Stimulated activated CD8-positive, alpha-beta memory T cell treated with anti-CD3 and anti-CD28 coated beads, Interleukin-2, amount 100 ng/mL, for 1 hour (primary cell): ENCODE measurements at places on chromosomes 12 and 14.

- DNase-seq = no peak
Observed at GRCh38 chr12:92641291-92641690, 61.5 kb upstream of the PLEKHG7 start.

- DNase-seq = no peak
Observed at GRCh38 chr14:104239861-104240301, 101.5 kb downstream of the KIF26A start.

GRCh38 chr12:31991146-31991545 lies 31.9 kb downstream of the RESF1 start:
- no peak for DNase-seq

- DNase-seq = no peak
Observed at GRCh38 chr12:3361146-3361545, 129.9 kb upstream of the PRMT8 start.

DNA sequence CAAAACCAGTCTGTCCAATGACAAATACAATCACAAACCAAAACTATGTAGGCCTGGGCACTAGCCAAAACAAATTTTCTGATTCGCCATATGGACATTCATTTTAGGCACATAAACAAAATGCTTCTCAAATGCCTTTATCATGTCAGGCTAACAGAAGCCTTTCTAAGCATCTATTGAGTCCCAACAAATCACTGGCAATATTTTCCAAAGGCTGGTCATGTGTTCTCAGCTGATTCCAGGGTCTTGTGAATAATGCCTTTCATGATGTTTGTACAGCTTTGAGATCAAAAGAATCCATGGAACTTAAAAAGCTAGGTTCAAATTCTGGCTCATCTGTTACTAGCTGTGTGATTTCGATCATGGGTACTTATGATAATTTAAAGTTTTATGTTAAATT lies 16.1 kb downstream of the FSCB start:
- no peak for DNase-seq

- no peak for DNase-seq
Observed at GRCh38 chr12:107537464-107538119, 148.0 kb upstream of the PWP1 start.

GRCh38 chr12:50562520-50563433 lies 58.0 kb downstream of the DIP2B start:
- no peak for DNase-seq

GRCh38 chr12:106145539-106146447 lies 7.0 kb upstream of the NUAK1 start:
- no peak for DNase-seq

DNA sequence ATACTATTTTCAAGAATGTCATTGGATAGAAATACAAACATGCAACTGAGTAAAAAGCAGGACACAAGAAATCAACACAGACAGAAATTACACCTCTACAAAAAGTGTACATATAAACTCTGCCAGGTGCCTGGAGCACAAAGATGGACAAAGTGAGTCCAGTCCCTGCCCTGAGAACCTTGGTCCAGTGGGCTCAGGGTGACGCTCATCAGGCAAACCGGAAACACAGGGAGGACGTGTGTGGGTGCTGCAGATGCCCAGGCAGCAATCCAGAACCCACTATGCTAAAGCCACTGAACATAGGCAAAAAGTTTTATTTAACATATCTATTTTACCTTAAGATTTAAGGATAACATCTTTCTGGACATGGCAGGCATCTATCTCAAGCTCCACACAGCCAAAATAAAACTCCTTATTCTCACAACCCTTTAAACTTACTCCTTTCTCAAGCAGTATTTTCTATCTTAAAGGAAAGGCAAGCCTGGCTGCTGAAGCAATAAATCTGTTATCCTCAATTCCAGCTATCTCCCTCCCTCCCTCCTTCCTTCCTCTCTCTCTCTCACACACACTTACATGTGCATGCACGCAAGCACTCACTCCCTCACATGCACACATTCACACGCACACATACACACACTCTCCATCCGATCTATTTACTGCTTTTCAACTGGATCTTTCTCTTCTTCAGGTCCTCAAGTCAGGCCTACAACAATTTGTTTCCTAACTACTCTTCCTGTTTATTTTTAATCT lies 10.2 kb downstream of the PPP1R13B start:
- no peak for DNase-seq

DNA sequence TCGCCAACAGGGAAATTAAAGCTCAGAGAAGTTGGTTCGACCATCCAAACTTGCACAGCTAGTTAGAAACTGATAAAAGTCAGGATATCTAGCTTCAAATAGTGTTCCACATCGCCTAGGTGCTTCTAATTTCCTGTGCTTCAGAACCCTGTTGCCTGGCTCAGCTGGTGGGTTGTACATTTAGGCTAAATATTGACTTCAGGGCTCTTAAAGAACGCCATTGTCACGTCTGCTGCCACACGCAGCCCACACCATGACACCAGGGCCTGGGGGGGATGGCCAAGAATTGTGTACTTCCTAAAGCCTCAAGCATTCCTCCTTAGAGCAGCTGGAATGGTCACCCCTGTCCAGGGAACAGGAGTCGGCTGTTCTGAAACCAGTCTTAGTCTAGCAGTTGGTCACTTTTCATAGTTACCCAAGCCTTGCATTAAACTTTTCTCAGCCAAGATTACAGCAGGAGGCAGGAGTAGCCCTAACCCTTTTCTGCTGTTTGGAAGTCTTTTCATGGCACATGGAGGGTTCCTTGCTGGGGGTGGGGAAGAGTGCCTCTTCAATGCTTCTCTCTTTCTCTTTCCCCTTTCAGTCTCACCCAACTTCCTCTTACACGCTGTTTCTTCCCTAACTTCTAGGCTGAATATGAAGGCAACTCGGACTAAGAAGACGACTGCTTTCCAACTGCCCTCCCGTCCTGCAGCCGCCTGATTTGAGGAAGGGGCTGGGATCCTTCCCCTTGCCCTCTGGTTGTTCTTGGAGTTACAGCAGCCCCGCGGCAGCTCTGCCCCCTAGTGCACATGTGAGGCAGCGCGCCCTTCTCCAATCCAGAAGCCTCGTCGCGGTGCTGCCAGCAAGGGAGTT lies 17.1 kb downstream of the FOS start:
- no peak for DNase-seq

DNA sequence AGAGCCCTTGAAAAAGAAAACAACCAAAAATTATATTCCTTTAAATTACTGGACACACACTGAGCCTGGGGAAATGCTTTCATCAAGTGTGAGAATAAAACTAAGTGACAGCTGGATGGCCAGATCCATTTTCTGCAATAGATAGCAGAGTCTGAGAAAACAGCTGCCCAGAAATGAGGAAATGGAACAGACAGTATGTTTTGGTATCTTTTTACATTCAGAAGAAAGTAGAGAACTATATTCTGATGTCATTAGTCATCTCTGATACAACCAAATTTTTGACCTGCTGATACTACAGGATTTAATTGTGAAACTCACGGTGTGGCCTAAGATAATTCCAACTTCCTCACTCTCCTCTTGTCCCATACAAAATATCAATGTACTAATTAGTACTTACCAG lies 78.2 kb downstream of the HMGA2 start:
- DNase-seq = no peak

GRCh38 chr14:54652188-54652587 lies 85.3 kb downstream of the SAMD4A start:
- no peak for DNase-seq

DNA sequence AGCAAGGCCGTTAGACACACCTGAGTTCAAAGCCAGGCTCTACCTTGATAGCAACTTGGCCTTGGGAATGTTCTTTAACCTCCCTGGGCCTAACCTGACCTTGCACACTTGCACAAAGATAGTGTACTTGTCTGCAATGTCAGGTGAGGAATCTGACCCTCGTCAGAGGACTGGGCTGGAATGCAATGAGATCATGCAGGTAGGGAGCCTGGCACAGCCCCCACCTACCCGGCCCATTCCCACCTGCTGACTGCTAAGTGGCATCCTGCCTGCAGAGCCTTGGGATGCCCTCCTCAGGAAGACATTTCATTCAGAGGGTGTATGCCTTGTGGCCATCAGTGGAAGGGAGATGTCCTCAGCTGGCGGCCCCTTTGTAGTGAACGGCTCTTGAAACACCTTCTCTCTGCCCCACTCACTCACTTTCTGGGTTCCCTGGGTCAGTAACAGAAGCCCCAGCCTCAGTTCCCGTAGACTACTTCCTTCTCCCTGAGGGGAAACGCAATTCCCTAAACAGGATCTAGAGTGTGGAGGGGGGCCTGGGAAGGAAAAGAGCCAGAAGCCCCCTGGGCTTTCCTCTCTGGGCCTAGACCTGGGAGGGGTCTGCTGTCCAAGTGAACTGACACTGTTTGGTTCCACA lies 68.0 kb upstream of the DICER1 start:
- no peak for DNase-seq

- no peak for DNase-seq
Observed at GRCh38 chr14:105078294-105078693, 13.1 kb upstream of the GPR132 start.

DNA sequence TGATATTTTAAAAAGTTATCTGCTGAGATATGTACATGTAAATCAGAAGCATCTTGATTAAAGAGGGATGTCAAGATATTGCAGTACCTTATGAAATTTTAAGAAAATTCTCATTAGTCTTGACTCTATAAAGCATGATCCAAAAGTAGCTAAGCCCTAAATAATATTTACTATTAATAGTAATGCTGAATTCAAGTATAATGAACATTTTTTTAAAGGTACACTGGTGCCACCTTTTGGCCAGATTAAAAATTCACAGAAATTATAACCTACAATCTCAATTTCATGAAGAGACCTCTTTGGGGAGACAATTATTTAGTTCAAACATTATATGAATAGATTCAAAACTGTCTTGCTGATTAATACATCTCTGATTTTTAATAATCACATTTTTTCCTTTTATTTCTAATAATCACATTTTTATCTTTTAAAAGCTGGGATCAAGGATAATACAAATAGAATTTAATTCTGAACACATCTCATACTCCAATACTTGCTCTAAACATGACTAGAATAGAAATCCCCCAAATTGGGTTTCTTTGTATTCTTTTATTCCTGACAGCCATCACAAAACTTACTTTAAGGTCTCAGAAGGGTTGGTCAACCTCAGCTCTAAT lies 13.4 kb downstream of the AKAP5 start:
- DNase-seq = no peak

DNA sequence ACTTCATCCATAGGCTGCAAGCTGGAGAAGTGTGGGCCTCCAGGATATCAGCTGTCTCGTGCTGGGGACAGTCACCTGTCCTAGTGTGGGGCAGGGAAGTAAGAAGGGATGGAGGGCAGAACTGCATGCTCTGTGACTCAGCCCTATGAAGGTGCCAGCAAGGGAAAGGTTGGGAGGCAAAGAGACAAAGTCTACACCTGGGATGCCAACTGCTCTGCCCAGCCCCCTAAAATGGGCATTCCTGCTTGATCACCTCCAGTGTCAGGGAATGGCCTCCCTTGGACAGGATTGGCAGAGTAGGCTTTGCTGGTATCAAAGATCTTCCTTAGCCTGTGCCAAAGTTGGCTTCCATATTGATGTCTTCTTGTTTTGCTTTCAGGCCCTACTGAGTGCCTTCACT lies 335.0 kb downstream of the BCL11B start:
- DNase-seq = no peak

DNA sequence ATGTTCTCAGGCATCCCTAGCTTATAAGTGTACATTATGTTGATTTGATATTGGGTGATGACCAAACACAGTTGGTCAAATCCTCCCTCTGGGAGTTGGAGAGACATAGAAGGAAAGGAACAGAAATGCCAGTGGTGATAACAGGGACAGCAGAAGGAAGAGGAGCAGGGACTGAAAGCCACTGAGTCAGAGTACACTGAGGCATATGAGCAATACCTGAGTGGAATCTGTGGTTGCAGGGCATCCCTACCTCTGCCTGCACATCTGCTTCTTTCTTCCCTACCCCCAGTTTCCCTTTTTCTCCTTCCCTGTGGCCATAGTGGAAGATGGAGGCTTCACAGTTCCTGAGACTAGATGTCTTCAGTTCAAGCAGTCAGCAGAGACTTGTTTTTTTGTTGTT lies 44.9 kb downstream of the BICD1 start:
- no peak for DNase-seq

- no peak for DNase-seq
Observed at GRCh38 chr12:58681730-58682129, 238.6 kb downstream of the LRIG3 start.

GRCh38 chr12:24966951-24967564 lies 18.2 kb upstream of the BCAT1 start:
- no peak for DNase-seq

DNA sequence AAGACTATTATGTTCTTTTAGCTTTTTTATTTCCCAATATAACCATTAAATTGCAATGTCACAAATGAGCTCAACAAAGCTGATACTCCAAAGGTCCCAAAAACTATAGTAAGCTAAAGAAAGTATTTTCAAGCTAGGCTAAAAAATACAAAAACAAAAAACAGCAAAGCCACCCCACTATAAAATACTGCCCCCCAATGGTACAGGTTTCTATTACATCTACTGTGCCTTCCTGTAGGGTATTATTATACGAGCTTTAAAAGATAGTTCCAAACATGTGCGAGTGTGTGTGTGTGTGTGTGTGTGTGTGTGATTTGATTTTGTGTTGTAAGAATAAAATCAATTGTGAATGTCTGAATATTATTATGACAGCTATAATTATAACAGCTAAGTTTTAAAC lies 1.1 kb downstream of the IFNG start:
- no peak for DNase-seq

DNA sequence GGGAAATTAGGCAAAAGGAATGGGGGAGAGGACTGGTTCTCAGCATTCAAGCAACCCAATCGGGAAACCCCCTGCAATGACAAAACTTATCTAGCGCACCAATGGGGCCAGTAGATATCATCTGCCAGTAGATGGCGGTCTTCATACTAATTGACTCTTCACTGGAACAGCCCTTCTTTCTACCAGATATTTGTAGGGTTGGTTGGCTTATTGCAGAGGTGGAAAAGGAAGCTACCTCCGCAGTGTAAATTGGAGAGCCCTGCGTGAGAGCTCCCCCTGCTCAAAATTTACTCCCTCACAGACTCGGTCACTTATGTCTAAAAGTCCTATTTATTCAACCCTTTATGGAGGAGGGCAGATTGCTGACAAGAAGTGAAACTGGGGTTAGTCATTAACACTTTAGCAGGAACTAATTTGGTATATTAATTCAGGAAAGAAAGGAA lies 166.1 kb upstream of the CCND2 start:
- peak; percentile 33 for DNase-seq

- no peak for DNase-seq
Observed at GRCh38 chr12:13940335-13940865, 41.0 kb downstream of the GRIN2B start.

DNA sequence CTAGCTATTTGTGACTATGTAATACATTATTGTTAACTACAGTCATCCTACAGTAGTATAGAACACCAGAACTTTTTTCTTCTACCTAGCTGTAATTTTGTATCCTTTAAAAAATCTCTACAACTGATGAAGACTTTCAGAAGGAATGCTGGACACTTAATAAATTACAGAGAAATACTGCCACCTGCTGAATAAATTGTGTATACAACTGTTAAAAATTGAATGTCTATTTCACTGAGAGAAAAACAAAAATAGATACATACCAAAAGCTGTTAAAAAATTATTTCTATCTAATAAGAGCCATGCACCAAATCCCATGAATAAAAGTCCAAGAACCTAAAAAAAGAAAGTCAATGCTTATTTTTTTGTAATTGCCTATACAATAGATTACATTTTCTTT lies 6.6 kb downstream of the TSPAN19 start:
- DNase-seq = no peak
